ENCODE measurements at places on chromosomes 12 and 14.
A peak's percentile ranks its signal among the peaks of the same experiment; 100 is the strongest.

- no peak for DNase-seq
Measured at GRCh38 chr14:105525861-105526775, at the start of gene TMEM121. TMEM121 (plus strand) TSS chr14:105526583; CDS start chr14:105528835, 2,252 bp downstream.

- DNase-seq, result no peak
Measured at GRCh38 chr12:94566345-94566744, 84.0 kb downstream of the TMCC3 start.

DNA sequence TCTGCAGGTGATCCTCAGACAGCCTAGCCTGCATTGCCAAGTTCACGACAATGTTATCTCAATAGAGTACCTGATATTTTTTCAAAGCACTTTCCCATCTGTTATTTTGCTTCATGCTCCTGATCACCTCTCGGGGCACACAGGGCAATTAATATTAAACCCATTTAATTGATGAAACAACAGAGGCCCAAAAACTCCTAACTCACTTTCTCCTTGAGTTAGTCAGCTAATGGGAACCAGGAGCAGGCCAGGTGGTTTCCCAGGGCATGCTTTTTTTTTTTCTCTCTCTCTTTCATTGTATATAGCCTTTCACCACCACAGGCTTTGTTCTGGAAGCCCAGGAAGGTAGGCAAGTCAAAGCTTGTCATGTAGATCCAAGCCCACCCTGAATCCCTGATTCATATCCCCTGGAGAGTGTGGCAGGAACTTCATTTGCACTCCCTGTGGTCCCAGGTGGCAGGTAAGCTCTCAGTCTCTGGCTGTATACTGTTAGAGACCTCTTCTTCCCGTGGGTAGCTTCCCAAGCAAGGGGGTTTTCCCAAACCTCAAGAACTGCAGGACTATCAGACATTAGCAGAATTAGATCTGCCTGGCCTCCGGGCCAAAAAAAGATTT lies 41.6 kb upstream of the MAP1LC3B2 start:
- no peak for DNase-seq

- no peak for DNase-seq
Measured at GRCh38 chr14:64736271-64737169, 32.3 kb downstream of the PLEKHG3 start.

DNA sequence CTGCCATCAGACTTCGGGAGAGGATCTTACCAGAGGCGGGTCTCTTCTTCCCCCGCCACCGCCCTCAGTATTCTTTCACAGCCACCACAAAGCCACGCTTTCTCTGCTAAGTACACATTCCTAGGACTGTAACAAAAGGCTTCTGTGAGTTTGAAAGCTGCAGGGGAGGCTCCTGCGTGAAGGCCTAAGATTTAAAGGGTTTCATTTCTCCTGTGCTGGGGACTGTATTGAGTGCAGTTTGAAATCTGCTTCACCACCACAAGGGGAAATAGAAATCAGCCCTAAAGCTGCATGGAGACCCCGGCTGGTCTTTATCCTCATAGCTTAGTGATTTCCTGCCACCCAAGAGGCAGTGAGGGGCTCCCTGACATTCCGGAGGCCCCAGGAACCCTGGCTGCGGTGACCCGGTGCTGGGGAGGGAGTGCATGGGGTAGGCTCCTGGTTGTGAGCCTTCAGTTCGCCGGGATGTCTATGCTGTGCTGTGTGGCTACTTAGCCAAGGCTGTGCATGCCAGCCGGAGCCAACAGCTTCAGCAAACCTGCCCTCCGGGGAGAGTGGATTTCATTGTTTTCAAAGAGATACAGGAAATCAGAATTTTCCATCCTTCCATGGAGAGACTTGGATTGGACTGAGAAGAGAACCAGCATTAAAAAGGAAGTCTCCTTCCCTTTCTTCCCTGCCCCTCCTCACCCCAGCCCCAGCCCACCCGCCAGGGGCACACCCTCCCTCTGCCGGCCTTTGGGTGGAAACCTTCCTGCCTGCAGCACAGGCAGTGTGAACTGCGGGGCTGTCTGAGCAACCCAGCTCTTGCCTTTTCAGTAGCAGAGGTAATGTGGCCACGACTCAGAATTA lies 163.3 kb downstream of the ETV6 start:
- peak; percentile 70 for DNase-seq

GRCh38 chr12:94207849-94208621 lies 59.7 kb downstream of the PLXNC1 start:
- DNase-seq, result no peak

DNA sequence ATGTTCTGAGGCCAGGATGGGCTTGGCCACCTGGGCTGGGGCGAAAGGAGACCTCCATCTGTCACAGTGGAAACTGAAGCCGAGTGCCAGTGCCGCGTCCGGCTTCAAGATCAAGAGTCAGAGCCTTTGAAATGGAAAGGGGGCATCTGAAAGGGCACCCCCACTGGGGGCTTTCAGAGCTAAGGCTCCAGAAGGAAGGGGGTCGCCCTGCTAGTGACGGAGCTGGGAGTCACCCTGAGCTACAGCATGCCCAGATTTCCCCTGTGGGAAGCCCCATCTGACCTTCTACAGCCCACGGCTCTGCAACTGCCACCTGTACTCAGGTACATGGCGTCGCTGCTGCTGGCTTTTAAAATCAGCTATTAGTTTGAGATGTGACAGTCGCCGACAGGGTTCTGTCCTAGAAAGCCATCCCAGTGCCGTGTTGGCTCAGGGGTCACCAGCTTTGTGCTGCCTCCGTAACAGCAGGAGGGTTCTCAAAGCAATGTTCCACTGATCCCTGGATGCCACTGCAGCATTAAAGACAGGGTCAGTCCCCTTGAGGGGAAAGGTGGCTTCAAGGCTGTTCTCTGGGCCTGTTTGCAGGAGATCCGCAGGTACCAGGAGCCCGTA lies 31.5 kb downstream of the CCNK start:
- DNase-seq, result no peak

GRCh38 chr14:50778721-50779483 lies 52.1 kb downstream of the NIN start:
- no peak for DNase-seq

DNA sequence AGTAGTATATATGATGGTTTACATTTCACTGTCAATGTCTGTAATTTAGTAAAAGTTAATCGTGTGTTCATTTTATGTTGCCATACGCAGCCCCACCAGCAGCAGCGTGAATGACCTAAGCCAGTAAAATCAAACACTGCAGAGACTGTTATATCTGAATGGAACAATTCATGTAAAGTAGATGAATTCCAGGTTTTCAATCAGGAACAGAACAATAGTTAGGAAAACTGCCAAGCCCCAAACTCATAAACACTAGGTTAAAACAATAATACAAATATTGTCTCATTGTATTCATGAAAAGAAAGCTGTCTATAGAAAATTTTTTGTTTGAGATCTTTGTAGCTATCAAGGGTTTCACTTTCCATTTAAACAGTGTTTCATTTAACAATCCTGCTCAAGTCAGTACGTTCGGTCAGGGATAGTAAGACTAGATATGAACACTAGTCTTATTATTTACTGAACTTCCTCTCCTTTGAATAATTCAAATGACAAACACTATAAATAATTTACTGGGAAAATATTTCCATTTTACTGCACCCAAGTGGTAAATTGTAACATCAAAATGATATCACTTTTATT lies 256.8 kb upstream of the FLRT2 start:
- no peak for DNase-seq

GRCh38 chr14:22484632-22485031 lies 104.4 kb downstream of the DAD1 start:
- no peak for DNase-seq

DNA sequence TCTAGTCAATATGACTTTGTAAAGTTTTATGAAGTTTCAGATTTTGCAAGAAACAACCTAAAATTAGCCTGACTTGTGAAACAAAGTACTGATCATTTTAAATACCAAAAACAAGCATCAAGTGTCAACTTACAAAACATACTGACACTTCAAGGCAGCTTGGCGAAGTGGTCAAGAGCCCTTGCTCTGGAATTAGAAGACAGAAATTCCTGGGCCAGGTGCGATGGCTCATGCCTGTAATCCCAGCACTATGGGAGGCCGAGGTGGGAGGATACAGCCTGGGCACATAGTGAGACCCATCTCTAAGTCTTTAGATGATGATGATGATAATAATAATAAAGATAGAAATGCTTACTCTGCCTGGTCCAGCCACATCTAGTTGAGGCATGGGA lies 45.4 kb upstream of the NR2C1 start:
- DNase-seq, result no peak

- DNase-seq, result no peak
Measured at GRCh38 chr14:39416072-39416471, 16.2 kb downstream of the FBXO33 start.

GRCh38 chr12:71742998-71743397 lies 11.7 kb upstream of the RAB21 start:
- no peak for DNase-seq

- DNase-seq, result peak; percentile 87
Measured at GRCh38 chr12:13205809-13206559, 9.5 kb downstream of the EMP1 start.

DNA sequence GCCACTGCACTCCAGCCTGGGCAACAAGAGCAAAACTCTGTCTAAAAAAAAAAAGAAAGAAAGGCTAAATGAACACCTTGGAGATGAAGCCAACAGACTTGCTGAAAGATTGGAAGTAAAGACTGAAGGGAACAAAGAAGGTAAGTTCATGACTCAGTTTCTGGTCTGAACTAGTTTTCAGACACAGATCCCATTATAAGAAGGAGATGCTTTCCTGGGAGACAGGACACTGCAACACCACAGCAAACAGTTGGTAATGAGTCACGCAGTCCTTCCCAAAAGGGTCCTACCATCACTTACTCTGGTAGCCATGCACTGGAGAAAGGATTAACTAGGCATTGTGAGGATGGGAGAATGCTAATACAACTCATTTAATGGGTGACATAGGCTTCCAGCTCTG lies 97.2 kb downstream of the SSPN start:
- no peak for DNase-seq

- DNase-seq, result no peak
Measured at GRCh38 chr12:64431791-64432190, 20.1 kb upstream of the TBK1 start.

DNA sequence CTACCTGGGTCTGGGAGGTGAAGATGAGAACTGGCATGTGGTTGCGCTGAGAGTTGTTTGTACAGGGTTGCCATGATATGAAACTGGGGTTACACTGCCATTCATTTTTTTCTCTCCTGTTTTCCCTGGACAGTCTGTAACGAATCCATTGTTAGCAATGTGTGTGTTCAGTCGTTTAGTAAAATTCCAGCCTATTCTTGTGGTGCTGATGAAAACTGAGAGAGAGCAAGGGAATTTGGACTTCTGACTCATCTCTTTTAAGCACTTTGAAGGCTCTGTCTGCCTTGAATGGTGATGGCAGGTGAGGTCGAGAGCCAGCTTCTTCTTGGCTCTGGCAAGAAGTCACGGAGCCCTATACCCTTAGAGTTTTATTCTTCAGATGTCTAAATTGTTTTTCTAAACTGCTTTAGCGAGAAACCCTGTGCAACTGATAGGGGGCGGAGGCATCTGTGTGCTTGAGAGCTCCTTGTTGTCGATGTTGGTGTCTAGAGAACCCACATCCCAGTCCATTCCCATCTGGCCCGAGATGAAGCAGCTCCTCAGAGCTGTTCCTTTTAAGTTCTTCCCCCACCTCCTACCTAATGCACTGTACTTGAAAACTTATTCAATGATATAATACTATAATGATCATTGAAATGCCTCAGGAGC lies 204.4 kb downstream of the TMX1 start:
- no peak for DNase-seq

GRCh38 chr12:128811806-128812205 lies 12.0 kb downstream of the SLC15A4 start:
- DNase-seq, result no peak

DNA sequence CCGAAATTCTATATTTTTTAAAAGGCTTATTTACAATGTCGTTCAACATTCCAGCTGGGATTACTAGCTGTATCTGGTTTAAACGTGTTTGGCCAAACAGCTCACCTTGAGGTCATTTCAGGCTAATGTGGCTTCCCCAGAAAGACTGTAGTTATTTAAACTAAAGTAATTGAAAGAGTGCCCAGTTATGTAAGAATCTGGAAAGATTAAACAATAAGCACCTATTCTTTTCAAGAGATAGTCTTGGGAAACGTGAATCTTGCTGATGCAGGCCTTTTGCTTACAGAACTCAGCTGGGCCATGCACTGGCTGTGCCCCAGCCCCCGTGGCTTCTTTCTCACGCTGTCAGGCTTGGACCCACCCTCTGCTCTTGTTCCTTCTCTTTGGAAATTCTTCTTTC lies 24.4 kb downstream of the GLRX5 start:
- no peak for DNase-seq

DNA sequence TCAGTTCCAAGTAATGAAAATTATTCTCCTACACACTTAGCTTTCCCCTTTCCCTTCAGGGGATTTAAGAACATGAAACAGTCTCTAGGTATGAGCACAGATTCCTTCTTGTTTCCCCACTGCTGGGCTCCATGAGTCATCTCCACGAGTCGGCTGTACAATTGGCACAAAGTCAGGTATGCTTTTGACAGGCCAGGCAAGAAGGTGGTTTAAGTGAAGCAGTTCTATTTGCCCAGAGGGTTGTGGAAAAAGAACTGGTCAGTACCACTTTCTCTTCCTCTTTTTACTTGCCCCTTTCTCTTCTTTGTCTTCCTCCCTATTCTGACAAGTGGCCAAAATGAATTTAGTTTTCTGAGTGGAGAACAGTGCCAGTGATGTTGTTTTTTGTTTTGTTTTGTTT lies 16.3 kb downstream of the DYNC1H1 start:
- DNase-seq, result no peak

DNA sequence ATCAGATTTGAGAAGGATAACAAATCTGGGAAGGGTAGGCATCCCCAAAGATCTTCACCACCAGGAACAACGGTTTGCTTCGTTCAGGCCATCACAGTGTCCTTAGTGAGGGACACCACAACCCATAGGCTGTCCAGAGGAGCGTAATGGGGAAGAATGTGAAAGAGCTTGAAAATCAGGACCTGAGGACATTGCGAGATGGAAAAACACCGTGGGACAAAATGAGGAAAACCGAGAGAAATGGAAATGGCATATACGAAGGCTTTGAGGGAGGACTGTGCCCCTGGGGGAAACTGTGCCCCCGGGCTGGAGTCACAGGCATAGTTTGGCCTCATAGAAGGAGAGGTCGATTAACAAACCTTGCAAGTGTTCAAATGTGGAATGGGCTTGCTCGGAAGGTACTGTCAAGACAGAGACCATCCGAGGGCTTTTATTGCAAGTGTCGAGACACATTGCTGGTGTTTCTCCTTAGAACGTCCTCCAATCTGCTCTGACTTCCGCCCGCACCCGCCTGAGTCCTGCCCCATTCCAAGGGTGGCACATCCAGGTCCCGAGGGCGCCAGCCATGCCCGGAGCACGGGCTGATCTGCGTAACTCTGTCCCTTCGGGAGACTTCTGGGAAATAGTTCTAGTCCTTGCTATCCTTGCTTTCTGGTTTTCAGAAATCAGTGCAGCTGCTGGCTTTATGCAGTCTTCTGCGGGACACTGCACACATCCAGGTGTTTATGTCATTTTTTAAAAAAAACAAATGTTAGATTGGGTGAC lies 885 bp upstream of the PALS1 start:
- DNase-seq, result peak; percentile 62

DNA sequence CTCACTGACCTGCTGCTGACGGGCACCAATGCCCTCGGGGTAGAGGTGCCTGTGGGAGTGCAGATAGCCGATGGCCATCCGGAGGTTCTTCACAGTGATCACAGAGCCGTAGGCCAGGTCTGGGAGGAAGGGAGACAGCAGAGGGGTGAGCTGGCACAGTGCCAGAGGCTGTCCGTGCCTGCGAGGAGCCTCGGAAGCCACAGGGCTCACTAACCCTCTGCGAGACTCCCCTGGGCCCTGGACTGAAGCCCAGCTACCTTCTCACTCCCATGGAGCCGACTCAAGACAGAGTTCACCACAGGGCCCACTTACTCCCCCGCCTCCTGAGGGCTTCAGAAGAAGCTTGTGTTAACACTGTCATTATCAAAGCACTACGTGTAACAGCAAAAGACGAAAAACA lies 24.5 kb downstream of the POMT2 start:
- no peak for DNase-seq

Data from SJCRH30 (cell line).